ENCODE measurements at places on chromosomes 7 and 10.

DNA sequence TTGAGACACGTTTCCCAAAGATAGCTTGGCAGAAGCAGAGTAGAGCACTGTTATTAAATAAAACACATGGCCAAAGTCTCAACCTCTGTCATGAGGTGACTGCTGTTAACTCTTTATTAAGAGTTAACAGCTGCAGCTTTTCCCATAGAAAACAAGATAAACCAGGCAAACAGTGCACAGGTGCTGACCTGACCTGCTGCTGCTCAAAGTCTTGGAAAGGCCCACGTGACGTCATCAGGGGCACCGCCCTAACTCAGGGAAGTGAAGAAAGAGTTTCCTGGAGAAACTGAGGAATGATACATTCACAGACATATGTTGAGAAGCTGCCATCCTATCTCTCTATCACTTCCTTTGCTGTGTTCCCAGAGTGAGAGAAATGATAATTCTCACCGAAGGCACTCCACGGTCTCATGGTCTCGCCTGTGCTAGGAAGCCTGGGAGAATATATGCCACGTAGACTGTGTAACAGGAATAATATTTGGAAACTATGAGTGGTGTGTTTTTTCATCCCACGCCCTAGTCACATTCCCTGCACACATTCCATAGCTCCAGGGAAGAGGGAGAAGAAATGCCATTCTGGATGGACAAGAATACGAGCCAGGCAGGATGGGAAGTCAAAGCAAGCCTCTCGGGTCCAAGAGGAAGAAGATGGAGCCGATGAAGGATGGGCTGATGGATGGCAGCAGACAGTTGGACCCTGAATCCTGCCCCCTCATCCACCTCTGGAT, 146.2 kb upstream of the NFE2L3 start:
- DNase-seq, result no peak

- DNase-seq, result peak; percentile 69
Measured at GRCh38 chr10:30783939-30784501, 154.5 kb upstream of the LYZL2 start.

GRCh38 chr7:90674625-90675024, 78.5 kb downstream of the CDK14 start:
- DNase-seq, result no peak

DNA sequence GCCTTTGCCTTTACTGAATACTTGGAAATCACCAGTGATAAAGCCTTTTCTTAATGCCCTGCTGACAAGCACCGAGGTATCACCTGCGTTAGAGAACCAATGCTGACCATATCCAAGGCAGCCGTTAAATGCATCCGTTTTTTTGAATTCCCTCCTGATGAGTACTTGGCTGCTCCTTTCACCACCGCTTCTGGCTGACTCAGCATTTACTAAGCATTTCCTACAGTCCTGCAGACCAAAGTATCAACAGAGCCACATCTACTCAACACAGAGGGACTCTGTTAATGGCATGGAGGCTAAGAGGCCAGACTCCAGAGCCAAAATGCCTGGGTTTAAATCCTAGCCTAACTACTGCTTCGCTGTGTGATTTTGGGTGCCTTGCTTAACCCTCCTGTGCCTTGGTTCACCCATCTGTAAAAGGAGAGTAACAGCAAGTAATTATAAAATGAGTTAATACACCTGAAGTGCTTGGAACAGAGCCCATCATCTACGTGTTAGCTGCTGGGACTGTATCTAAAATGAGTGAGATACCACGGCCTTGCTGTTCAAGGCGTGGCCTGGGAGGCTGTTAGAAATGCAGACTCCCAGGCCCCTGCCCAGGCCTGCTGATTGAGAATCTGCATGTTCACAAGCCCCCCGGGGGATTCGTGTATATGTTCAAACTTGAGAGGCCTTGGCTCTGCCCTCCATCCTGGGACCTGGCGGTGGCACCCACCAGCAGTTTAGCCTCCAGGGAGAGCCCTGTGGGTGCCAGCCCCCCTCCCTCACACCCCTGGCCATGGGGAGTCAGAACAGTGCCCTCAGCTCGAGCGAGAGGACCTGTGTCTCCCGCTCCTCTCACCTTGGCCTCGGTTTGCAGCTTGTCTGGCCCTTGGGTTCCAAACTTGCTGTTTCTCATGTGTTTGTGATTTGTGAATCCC, 30.8 kb upstream of the EFCAB10 start:
- no peak for DNase-seq

GRCh38 chr7:674454-675410, 51.8 kb upstream of the DNAAF5 start:
- no peak for DNase-seq

GRCh38 chr10:2968401-2969058, 98.8 kb upstream of the PFKP start:
- no peak for DNase-seq

DNA sequence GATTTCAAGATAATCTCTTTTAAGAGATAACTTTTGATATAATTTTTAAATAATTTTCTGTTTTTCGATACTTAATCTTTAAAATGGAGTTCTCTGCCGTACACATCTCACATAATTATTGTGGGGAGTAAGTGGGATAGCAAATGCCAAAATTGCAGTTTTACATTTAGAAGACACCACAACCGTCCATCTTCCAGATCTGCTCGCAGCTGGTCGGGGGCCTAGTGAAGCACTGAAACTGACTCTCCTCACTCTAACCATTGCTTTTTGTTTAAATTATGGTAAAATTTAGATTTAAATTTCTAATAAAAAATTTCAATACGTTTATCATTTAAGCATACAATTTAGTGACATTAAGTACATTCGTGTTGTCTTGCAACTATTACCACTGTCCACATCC, 94.2 kb downstream of the PRR15 start:
- no peak for DNase-seq

DNA sequence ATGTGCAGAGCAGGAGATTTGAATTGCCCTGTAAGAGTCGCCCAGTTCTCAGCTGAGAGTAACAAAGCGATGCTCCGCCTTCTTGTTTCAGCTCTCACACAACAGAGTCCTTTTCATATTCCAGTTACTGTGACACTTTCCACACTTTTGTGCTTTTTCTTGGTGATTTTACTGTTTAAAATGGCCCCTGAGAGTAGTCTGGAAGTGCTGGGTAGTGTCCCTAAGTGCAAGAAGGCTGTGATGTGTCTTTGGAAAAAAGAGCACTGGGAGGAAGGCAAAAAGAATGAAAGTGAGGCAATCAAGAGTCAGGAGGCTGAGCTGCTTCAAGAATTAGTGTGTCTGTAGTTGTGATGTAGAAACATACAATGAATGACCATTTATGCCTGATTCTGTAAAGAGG, 201.2 kb upstream of the SEMA3E start:
- DNase-seq, result no peak

DNA sequence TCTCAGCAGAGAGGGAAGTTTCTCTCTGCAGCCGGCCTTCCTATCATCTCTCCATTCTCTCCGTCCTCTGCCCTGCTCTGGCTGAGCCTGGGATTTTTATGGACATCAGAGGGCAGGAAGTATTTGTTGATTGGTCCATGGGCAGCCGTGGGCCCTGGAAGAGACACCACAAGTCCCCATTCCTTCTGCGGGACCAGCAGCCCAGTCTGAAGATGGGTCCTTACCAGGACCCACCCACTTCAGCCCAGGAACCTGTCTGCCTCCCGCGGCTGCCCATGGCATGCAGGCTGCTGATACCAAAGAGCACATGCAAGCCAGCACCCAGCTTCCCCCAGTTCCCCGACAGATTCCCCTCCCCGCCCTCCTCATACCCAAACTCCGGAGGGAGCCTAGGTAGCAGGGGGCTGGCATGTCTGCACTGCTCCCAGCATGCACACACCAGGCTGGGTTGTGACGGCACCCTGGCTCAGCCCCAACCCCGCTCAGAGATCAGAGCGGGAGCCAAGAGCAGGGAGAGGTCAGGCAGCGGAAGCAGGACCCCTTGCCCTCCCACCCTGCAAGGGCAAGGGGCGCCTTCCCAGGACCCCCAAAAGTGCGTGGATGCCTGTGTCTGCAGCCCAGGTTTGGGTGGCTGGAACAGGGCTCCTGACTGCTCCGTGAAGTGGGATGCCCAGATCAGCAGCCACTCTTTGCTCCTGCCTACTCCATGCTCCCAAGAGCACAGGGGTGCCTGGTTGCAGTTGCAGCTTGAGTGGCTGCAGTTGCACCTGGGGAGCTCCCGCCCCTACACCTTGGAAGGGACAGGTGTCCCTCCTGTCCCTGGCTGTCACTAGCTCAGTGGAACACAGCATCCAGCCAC, 538.6 kb upstream of the POT1 start:
- DNase-seq, result no peak

DNA sequence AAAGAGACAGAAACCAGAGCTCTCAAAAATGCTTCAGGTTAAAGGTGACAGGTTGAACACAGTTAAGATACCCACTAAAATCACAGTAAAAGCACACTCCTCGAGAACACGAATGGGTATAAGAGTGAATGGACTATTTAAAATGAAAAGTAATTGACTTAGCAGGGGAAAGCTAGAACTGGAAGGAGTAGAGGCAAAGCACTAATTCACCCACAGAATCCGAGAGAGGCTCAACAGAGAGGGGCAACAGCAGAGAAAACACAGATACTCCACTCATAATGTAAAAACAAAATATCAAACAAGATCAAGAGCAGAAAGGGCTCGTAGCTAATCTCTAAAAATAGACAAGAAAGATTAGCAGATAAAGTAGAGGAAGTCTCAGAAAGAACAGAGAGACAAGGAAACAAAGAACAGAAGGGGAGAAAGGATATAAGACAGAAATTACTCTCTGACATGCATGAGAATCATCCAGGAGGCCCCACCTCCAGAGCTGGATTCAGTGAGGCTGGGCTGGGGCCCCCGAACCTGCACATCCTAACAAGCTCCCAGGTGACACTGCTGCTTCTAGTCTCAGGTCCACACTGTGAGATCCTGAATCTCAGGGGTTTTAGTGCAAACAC, 117.6 kb downstream of the GALNT11 start:
- DNase-seq, result no peak

DNA sequence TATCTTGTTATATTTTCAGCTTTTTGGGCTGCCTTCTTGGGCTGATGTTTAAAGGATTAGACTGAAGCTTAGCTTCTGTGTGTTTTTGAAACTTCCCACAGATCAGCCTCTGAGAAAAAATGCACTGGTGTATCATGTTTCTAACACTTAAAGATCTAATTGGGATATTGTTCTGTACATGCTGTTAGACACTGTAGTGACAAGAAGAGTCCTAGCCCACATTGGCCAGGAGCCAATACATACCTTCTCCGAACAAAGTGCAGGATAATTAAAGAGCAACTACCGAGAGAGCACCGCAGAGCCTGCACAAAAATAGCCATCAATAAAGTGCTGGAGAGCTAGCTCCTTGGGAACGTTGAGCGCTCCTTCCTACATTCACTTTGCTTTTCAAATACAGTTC, 289.4 kb upstream of the SP8 start:
- no peak for DNase-seq

- no peak for DNase-seq
Measured at GRCh38 chr7:128795129-128795528, 3.4 kb downstream of the CCDC136 start.

- no peak for DNase-seq
Measured at GRCh38 chr10:63770523-63770922, 249.3 kb downstream of the REEP3 start.

DNA sequence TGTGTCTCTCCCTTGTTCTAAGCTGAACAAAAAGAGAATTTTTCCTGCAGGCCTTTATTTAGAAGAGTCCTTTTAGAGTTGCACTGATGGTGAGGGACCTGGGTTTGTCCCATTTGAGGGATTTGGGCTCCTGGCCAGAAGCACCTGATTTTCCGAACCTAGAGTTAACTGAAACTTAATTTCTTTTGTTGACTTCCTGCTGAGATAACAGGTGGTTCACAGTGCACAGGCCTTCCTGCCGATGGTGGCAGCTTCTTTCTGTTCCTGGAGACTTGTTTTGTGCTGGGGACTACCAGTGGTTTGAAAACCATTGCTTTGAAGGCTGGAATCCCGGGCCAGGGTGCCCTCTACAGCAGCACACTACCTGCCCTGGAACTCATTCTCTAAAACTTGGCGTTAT, 99.2 kb downstream of the SUGCT start:
- no peak for DNase-seq

DNA sequence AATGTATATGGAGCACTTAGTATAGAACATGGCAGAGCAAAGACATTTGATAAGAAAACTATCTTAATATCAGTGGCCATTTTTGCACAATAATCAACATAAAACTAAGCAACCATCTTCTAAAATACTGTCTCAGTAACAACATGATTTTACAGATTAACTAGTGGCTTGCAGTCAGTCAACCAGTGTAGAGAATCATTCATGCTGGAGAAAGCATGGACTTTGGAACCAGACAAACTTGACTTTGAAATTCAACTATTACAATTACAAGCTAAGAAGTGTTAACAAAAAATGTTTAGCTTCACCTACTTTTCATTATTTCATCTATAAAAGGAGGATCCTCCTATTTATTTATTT, 27.7 kb downstream of the CUBN start:
- no peak for DNase-seq
